Ovary (tissue), 10 donors: ENCODE measurements at places on chromosomes 13 and 19.

DNA sequence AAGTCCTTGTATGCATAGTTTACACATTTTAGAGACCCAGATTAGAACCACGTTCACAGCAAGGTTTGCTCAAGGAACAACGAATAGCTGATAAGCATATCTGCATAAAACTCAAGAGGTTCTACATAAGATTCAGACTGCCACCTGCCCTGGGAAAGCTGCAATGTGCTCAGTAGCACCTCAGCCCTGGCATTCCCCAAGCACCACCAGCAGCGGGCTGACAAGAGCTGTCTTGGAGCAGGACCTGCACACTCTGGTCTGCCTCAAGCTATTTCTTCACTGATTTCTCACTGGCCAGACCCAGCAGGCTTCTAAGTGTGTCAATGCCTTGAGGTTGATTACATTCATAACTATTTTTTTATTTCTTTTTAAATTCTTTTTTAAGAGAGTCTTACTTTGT lies 65.8 kb upstream of the UQCRFS1 start:
- DNase-seq: no peak

GRCh38 chr19:46365561-46365960 lies 18.7 kb downstream of the PPP5C start:
- DNase-seq: no peak

GRCh38 chr13:57946361-57946760 lies 314.8 kb downstream of the PCDH17 start:
- no peak for DNase-seq

DNA sequence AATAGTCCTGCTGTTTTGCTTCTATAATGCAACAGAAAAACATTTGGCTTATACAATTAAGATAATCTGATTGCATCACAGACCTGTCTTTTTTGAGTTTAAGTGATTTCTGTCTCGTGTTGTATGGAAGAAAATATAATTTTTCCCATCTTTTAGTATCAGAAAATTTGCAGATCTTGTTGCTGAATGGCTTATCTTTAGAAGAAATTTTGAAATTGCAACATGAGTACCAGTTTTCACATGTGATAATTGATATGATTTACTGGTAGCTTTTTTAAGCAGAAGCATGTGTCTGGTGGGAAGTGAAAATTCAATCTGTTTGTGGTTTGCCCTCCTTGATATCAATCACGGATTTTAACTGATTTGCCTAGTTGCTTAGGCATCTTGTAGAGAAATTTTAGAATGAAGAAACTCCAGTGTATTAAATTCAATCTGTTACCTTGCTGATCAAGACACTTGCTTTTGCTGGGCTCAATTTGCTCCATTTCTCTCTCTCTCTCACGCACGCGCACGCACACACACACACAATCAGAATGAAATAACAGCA lies 89.8 kb upstream of the MYCBP2 start:
- no peak for DNase-seq

- peak; percentile 33 for DNase-seq
These were observed 6.4 kb downstream of the KLF2 start for GRCh38 chr19:16330806-16331690.

GRCh38 chr13:79427265-79427664 lies 21.2 kb upstream of the RBM26 start:
- no peak for DNase-seq

- no peak for DNase-seq
These were observed 8.8 kb upstream of the SPART start for GRCh38 chr13:36354842-36355623.

DNA sequence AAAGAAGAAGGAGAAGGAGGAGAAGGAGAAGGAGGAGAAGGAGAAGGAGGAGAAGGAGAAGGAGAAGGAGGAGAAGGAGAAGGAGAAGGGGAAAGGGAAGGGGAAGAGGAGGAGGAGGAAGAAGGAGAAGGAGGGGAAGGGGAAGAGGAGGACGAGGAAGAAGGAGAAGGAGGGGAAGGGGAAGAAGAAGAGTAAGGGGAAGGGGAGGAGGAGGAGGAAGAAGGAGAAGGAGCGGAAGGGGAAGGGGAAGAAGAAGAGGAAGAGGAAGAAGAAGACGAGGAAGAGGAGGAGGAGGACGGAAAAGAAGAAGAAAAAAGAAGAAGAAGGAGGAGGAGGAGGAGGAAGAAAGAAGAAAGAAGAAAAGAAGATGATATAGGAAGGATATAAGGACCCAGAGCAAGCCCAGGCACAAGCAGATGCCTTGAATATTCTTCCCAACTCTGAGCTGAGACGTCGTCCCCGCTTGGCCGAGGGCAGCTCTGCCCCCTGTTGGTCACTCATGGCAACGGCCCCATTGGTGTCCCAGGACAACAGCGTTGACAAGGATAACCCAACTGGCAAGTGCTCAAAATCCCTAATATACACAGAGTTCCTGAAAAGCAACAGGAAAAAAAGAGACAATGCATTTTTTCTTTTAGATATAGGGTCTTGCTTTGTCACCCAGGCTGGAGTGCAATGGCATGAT lies 30.6 kb upstream of the IGSF23 start:
- no peak for DNase-seq

DNA sequence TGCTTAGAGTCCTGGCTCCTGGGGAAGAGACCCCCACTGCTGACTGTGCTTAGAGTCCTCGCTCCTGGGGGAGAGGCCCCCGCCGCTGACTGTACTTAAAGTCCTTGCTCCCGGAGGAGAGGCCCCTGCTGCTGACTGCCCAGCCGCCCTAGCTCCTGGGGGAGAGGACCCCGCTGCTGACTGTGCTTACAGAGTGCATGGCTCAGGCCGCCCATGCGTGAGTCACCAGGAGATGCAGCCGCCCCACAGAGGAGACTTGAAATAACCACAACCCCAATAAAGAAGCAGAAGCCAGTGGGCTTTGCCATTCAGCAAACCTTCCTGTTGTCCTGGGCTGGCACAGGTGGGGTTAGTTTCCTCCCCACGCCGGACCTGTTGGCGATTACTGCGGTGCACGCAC lies 79.2 kb upstream of the C13orf46 start:
- no peak for DNase-seq

DNA sequence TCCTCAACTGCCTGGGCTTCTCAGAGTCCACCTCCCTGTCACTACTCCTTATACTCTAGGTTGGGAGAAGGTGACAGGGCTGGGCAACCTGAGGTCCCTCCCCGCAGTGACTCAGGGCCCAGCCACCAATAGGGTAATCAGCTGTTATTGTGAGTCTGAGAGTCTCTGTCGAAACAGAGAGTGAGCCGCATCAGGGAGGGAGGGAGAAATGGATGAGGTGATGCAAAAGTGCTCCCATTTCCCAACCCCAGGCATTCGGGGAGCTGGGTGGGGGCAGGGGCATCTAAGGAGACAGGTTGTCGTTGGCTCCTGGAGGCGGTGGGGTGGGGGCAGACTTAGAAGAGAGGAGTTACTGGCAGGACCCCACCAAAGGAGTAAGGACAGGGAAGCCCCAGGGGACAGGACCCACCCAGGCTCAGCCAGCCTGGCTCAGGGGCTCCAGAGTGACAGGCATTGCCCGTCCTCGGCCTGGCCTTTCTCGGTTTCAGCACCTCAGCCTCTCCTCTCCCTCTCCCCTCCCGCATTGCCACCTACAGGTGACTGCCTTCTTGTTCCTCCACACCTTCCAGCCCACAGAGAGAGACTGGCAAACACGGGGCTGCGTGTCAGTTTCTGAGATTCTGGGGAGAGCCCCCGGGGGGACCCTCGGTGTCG lies at the start of gene DMKN:
DMKN (minus strand) TSS at position 22 of the 654 bp plus-strand sequence. CDS start 174 bp downstream, outside the sequence.
- DNase-seq: no peak

DNA sequence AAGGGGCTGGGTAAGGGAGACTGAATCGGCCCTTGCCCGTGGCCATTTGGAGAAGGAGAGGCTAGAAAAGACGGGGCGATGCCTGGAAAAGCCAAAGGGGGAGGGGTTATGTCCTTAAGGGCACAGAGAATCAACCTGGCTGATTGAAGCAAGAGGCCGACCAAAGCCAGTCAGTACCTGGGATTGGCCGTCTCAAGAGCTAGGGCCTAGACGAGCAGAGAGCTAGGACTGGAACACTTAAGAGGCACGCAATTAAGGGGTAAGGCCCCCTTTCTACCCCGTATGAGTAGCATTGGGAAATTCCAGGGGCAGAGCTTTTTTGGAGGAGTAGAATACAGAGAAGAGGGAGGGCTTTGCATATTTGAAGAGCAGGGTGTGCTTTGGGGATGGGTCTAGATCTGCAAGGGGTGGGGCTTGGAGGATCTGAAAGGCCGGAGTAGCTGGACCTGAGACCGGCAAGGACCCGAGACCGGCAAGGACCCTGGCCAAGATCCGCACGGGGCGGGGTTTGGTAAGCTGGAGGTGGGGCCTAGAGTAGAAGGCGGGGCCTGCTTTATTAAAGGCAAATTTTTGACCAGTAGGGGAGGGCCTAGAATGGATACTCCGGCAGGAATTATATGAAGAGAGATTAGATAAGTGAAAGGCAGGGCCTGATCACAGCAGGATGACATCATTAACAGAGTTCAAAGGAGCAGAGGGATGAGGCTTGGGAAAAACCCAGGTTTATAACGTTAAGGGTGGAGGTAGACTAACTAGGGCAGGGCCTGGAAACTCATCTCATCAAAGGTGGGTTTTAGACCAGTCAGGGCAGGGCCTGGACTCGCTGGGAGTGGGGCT lies 10.7 kb upstream of the CACNG6 start:
- DNase-seq: no peak

DNA sequence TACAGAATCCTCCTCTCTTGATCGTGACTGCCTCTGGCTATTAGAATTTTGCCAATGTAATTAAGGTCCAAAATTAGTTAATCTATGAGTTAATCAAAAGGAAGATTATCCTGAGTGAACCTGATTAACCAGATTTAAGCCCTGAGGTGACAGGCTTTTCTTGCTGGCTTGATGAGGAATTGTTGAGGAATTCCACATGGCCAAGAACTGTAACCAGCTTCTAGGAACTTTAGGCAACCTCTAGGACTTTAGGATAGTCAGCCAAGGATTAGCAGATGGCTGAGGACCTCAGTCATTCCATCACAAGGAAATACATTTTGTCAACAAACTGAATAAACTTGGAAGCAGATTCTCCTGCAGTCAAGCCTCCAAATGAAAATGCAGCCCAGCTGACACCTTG lies 84.8 kb downstream of the STOML3 start:
- DNase-seq: no peak

GRCh38 chr13:64640002-64640401 lies 2590.1 kb downstream of the PCDH9 start:
- DNase-seq: no peak

- no peak for DNase-seq
These were observed 523.0 kb upstream of the NBEA start for GRCh38 chr13:34419025-34419424.

GRCh38 chr13:80560609-80561008 lies 219.7 kb upstream of the SPRY2 start:
- DNase-seq: no peak

- DNase-seq: no peak
These were observed 2.9 kb upstream of the AMER2 start for GRCh38 chr13:25175026-25175425.

GRCh38 chr13:31282741-31283455 lies 83.1 kb downstream of the B3GLCT start:
- no peak for DNase-seq

DNA sequence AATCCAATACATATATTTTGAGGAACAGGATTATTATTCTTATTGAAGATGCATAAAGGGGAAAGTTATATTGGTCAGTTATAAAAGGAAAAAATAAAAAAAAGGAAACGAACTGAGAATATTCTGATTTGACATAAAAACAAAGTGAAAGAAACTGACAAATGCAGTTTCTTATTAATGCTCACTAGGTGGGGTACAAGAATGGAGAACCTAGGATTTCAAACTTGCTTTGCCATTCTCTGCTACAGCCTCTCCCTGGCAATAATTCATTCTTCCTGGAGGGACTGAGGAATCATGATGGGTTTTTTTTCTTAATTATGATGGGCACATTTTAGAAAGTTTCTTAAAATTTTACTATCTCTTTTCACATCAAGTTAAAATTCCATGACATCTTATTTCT lies 154.9 kb downstream of the PCDH9 start:
- DNase-seq: no peak

- no peak for DNase-seq
These were observed 475.4 kb upstream of the ARGLU1 start for GRCh38 chr13:107043021-107043956.

DNA sequence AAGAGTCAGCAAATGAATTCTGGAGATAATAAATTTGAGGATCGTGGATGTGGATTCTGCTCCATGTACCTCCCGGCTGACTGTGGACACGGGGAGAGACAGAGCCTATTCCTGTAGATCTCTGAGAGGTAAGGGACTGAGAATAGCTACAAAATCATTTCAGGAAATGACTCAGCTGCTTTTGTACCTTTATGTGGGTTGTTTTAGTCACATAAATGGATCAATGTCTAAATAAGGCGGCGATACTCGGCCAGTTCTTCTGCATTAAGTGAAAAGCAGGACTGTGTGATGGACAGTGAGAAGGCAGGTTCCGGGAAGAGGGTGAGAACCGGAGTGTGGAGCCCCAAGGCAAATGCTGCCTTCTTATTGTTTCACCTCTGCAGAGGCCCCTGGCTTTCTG lies 128.1 kb downstream of the EFNB2 start:
- DNase-seq: no peak

DNA sequence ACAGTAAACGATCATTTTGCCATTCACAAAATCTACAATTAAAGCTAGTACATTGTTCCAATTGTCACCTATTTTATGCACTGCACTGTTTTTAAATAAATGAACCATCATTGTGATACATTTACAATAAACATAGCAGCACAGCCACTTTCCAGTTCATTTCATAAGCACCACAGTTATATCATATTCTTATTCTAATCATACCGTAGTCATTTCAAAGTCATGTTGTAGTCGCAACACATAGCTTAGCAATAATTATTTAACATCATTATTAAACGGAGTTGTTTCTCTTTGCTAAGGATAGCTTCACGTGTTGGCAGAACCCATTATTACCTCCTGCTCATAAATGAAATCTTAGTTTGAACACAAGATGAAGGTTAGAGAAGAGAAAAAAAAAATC lies 2.2 kb upstream of the PCDH9 start:
- DNase-seq: no peak

DNA sequence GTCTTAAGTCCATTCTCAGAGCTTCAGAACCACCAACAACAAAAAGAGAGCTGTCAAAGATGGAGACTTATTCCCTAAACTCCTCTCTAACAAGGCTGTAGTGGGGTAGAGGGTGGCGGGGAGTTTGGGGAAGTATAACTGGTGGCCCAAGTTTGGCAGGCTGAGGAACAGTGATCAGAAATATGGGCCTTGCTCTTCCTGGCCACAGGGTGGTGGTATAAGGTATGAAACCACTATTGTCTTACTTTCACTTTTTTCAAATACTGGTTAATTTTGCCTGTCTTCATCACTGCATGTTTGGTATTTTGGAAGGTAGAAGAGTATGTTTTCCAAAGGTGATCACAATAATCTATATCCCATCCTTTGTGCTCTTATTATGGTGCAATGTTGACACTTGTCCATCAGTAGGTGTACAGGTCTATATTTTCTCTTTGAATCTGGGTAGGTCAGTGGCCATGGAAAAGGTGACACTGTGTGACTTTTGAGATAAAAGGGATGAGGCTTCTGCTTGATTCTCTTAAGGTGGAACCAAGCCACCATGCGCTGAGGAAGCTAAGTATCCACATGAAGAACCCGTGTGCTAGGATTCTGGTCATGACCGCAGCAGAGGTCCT lies 23.2 kb upstream of the GPC5 start:
- DNase-seq: no peak
